A549 treated with Mapracorat at 1 μM for 4 hours (cell line): ENCODE measurements at places on chromosomes 2 and 18. TPM values are rescaled to one million over a fixed set of nuclear protein-coding genes. Genes with fewer than 3 reads are reported as not detected.

The C2orf81 gene
- total RNA-seq = 2.4 to 3.7 TPM (median 2.6 TPM) in 5 replicates

The SKA1 gene
- total RNA-seq = 11.2 to 11.9 TPM (median 11.7 TPM) in 5 replicates

The DSG4 gene
- total RNA-seq = not detected in 5 replicates

The CCDC121 gene
- total RNA-seq = 3.4 to 4.3 TPM (median 3.8 TPM) in 5 replicates

The ST3GAL5 gene
- total RNA-seq = 27.8 to 39.0 TPM (median 34.7 TPM) in 5 replicates

The STK25 gene
- 91.0 to 120 TPM (median 109 TPM) in 5 replicates for total RNA-seq

The AGAP1 gene
- total RNA-seq = 14.2 to 23.1 TPM (median 20.4 TPM) in 5 replicates

The ALK gene
- total RNA-seq = not detected in 5 replicates
